ENCODE measurements at places on chromosomes 2 and 18.
A peak's percentile ranks its signal among the peaks of the same experiment; 100 is the strongest.

GRCh38 chr2:176552501-176553135, 283.4 kb downstream of the MTX2 start:
- peak; percentile 59 for DNase-seq

GRCh38 chr2:99753505-99753904, 263.7 kb upstream of the REV1 start:
- DNase-seq, result no peak

- DNase-seq, result no peak
Measured at GRCh38 chr2:133377599-133377998, 190.7 kb downstream of the NCKAP5 start.

DNA sequence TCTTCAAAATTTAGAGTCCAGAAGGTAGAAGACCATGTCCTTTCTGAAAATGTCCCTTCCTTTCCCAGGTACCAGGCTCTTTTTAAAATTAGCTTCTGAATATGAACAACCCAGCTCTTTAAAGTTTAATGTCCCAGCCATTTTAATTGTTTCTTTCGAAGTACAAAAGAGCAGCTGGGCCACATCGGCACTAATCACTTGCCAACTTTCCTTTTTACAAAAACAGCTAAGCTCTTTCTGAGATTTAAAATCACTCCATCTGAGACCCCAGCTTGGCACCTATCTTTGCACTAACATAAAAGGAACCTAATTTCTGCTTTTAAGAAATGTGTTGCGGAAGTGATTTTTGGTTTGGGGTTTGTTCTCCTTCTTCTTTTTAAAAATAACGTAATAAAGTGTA, 2.6 kb downstream of the BOD1L2 start:
- no peak for DNase-seq

- DNase-seq, result no peak
Measured at GRCh38 chr2:234797566-234798250, 154.1 kb upstream of the SH3BP4 start.

DNA sequence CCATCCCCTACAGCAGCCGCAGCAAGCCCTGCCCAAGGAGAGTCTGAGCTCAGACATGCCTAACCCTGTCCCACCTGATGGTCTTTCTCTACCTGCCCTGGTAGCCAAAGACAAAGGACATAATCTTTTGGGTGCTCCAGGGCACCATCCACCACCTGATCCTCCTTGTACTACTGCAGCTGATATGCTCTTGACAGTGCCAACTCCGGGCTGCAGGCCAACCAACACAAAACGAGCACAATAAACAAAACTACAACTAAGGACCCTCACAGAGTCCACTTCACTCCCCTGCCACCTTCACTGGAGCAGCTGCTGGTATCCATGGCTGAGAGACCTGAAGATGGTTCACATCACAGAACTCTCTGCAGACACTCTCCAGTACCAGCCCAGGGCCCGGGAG, 106.3 kb downstream of the GRB14 start:
- DNase-seq, result no peak

GRCh38 chr2:231479455-231479854, 15.2 kb upstream of the NCL start:
- no peak for DNase-seq

DNA sequence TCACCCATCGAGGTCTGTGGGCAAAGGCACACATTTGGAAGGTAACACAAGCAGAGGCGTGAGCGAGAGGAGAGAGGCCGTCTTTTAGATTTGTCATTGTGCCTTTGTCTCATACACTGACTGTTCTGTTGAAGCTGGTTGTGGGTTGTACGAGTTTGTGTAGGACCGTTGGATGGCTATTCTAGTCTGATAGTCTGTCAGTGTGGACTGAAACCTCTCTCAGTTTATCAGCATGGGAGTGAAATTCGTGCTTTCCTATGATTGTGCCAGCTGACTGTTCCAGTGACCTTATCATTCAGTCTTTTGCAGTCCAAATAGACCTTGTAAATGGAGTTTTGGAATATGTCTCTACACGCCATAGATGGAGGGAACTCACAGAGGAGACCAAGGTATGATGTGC, 143.5 kb downstream of the LDLRAD4 start:
- no peak for DNase-seq

DNA sequence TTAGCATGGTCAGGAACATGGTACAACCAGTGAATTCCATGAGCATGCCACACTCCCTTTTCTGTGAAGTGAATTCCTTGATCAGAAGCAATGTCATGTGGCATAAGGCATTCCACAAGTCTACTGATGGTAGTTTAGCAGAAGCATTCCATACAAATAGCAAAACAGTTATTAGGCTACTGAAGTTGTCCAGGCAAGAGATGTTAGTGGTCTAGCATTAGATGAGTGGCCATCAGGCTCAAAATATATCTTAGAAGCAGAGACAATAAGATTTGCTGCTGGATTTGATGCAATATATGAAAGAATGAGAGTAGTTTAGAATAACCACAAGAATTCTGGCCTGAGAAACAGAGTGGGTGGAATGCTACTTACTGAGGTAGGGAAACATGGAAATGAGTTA, 355.3 kb upstream of the NRXN1 start:
- DNase-seq, result peak; percentile 43

DNA sequence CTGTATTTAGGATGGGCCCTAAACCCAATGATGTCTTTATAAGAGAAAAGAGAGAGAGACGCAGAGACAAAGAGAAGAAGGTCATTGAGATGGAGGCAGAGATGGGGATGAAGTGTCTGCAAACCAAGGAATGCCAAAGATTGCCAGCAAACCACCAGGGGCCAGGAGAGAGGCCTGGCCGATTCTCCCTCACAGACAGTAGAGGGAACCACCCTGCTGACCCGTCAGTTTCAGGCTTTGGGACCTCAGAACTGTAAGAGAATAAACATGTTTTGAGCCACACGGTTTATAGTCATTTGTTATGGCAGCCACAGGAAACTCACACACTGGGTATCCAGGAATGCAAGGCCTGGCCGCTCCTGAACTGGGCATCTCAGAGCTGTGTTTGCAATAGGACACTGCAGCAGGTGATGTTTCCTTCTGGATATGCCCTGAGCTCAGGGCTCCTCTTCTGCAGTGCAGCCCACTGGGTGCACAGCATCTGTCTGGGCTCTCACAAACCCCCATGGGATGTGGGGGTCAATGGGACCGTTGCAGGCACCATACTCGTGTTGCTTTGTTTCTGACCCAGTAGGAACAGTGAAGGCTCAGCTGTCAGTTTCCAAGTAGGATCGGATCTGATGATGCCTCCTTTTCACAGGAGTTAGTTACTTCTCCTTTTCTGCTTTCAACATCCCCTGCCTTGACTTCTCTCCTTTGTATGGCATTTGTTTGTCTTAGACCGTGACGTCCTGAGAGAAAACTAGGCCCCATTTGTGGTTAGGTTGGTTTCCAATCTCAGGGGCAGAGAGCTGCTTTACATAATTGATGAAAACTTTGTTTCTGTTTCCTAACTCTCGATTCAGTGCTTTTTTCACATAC, 20.8 kb downstream of the PTPN18 start:
- no peak for DNase-seq

GRCh38 chr18:29494371-29494770, 1317.4 kb upstream of the CDH2 start:
- no peak for DNase-seq

- no peak for DNase-seq
Measured at GRCh38 chr2:26298286-26298637, 47.7 kb upstream of the SELENOI start.

DNA sequence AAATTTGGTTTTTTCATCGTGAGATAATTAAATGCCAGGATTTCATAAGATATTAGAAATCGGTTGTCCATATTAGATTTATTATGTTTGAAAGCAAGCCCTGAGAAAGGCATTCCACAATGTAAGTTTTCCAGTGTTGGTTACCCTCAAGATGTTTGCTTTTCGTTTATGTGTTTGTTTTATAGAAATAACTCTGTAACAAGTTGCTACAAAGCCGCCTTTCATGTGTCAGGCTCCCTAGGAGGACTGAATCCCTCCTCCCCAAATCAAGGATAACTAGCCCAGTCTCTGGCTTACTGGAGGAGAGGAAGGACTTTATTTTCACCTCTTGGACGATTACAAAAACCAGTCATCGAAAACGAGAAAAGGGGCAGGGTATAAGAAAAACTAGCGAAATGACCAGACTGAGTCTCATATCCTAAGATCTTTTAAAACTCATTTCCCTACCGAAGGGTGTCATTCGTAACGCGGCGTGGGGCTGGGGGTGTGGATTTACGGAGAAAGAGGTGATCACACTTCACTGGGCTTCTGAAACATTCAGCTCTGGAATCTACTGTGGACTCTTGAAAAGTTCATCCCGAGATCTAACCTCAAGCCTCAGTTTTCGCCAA, 1.0 kb upstream of the PEX13 start:
- DNase-seq, result no peak

DNA sequence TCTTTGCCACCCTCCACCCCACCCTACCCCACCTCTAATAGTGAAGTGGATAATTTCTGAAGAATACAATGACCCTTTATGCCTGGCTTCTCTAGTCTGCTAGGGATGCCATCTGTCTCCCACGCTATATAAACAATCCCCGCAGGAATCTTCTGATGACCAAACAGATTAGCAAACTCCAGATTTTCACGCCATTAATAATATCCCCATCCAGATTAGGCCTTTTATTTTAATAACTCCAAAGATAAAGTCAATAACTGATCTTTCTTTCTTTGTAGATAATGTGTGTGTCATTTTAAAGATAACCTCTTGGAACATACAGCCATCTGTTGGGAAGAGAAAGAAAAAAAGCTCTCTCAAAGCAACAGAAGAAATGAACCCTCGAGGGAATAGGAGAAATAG, 47.9 kb upstream of the CCDC150 start:
- DNase-seq, result no peak

- no peak for DNase-seq
Measured at GRCh38 chr18:22964116-22964515, 31.0 kb downstream of the RBBP8 start.

DNA sequence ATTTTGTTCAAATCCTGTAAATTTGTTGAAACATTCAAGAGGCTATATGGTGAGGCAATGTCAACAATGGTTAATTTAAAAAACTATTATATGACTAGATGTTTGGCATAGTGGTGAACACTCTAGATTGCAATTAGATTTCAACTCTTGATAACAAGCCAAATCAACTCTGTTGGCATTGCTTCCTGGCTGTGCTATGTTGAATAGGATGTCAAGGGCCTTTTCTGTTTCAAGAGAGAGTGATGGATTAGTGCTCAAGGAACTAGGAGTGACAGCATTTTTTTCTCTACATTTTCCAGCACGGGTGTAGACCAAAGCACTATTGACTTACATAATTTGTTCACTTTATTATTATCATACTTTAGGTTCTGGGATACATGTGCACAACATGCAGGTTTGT, 172.4 kb upstream of the KCNH7 start:
- DNase-seq, result no peak

GRCh38 chr2:171747371-171747770, 60.1 kb downstream of the DYNC1I2 start:
- DNase-seq, result no peak

DNA sequence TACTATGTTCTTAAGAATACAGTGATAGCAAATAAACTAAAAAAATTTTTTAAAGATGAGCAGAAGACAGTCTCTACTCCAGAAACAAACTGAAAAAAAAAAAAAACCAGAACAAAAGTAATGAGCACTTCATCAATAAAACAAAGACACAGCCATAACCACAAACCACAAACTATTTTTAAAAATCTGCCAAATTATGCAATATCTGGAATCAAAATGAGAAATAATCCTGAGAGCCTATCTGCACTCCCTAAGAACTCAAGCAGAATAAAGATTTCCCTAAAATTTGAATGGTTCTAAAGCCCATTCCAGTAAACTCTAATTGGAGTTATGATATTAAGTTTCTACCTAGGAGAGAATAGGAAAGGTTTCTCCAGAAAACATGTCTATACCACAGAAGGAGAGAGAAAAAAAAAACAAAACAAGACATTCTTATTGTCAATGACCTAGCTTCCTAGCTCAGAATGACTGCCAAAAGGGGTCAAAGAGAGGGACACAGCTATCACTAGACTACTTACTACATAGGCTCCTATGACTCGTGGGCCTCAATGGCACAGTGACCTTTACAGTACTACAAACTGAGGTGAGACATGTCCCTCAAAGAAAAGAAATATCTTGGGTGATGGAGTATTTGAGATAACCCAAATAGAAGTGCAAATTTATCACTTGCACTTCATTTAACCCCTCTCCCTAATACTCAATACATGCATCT, 262.8 kb downstream of the ZEB2 start:
- DNase-seq, result peak; percentile 84

- no peak for DNase-seq
Measured at GRCh38 chr2:46332686-46333281, 35.6 kb downstream of the EPAS1 start.

GRCh38 chr2:120807751-120808150, 72.1 kb downstream of the GLI2 start:
- DNase-seq, result no peak

GRCh38 chr2:15811367-15811766, 129.0 kb upstream of the MYCN start:
- no peak for DNase-seq

- no peak for DNase-seq
Measured at GRCh38 chr2:217710211-217710765, 292.5 kb downstream of the TNS1 start.

DNA sequence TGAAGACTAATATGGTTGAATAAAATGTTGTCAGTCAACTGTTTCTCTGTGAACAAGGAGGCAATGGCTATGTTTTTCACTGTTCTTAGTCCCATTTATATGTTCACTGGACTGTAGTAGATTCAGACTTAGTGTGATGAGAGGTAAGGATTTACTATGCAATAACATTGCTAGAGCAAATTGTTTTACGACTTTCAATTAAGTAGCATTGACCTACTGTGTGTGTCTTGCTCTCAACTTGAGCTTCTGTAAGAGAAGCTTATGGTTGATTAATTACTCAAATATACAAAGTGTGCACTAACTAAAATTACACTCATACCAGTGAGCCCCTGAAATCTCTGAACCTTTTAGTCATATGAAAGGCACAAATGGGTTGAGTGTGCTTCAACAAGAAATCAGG, 168.6 kb downstream of the RAPGEF4 start:
- no peak for DNase-seq

- no peak for DNase-seq
Measured at GRCh38 chr2:179139506-179139905, 89.6 kb upstream of the CCDC141 start.

Data from fibroblast of lung (primary cell).